HT1080 (cell line): ENCODE measurements at places on chromosomes 7 and 10.

DNA sequence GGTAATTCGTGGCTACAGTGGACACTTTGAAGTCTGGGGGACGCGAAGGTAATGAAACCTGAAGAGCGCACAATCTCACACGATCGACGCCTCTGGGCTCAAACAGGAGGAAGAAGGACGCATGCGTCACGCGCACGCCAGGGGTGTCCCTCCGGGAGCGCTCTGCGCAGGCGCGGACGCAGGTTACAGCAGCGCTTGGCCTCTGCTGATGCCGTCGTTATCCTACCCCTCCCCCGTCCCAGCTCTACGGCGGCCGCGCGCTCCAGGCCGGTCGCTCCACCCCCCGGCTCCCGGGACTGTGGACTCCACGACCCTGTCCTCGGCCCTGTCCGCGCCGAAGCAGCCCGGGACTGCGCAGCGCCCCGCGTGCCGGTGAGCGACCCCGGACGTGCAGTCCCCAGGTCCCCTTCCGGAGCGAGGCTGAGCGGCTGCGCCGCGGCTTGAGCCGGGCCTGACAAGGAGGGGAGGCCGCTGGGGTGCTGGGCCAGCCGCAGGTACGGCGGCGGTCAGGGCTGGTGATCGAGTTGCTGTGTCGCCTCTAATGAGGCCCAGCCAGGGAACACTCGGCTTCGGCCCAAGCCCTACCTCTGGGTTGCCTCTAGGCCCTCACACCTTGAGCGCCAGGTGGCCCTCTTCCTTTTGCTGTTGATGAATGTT is at the start of gene TMEM106B:
Gene TMEM106B, plus strand, starts transcription at position 241 of the 657 bp plus-strand sequence. CDS start 3,517 bp downstream, outside the sequence.
- DNase-seq: peak; percentile 94

GRCh38 chr7:138835087-138835486 is 37.1 kb upstream of the ATP6V0A4 start:
- DNase-seq: no peak

- DNase-seq: no peak
These were observed 24.0 kb downstream of the HOXA1 start for GRCh38 chr7:27071622-27072390.

GRCh38 chr10:123886292-123886691 is 5.3 kb downstream of the CPXM2 start:
- DNase-seq: no peak

- DNase-seq: no peak
These were observed 1.7 kb upstream of the FAM3C start for GRCh38 chr7:121397822-121398221.

DNA sequence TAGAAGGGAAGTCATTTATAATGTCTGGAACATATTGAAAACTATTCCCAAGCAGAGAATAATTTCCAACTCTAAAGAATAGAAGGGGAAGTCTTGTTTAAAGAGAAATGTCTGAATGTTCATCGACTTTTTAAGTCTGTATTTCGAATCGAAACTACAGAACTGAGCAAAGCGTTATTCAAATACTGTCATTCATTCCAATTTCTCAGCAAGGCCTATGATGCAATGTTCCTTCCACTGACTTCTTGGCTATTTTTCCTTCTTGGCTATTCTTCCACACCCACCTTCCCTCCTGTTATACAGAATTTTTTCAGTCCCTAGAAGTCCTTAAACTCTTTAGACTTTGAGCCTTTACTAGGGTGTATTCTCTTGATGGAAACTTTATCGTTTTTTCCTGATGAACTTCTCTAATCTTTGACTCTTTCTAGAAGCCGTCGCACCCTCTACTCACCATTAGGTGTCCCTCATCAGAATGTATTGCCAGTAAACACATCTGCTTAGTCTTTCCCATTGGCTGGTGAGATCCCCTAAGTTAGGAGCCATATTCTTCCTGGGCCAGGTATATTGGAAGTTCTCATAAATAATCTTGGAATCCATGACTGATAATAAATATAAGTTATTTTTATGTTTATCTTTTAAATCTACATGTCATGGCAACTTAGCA is 235.7 kb upstream of the CCDC6 start:
- no peak for DNase-seq

- peak; percentile 45 for DNase-seq
These were observed 499.7 kb upstream of the MKI67 start for GRCh38 chr10:128625926-128626325.

DNA sequence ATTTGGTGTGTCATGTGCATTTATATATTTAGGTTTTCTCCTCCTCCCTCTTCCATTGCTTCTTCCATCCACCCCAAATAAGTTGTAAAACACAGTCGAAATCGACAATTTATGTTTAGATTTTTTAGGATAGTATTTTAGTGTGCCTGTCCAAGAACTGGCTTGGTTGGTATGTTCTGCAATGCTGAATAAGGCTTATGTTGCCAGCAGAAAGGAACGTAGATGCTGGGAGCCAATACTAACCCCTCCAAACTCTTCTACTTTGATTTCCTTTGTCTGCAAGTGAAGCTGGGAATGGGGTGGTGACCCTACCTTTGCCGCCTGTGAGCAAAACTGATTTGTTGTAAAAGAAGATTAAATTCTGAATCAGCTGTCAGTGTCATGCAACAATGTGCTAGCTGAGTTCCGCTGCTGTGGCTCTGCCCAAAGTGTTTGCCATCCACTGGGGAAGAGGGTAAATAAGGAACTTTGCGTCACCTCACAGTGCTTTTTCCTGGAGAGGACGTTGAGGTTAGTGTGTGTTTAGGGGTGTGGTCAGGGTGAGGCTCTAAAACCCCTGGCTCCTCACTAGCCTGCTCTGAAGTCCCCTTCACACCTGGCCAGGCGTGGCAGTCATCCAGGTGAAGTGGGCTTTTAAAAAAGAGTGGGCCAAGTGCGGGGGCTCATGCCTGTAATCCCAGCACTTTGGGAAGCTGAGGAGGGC is 44.4 kb downstream of the TACC2 start:
- no peak for DNase-seq

GRCh38 chr7:85475071-85475470 is 288.2 kb upstream of the SEMA3D start:
- no peak for DNase-seq

DNA sequence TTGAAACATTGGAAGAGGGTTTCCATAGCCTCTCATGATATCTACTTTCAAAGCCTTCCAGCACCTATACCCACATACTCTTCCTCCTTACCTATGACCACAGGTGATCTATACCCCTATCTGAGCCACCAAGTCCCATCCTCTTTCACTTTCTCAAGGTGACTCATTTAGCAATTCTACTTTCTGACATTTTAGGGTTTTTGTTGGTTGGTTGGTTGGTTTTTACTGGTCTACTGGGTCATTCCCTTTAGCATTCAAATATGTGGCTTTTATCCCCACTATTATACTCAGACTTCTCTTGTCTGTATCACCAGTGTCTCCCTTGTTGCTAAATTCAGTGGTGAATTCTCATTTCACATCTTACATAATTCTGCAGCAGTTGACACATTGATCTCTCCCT is 130.4 kb upstream of the STEAP4 start:
- no peak for DNase-seq

- no peak for DNase-seq
These were observed 34.6 kb downstream of the AMZ1 start for GRCh38 chr7:2722591-2722990.

- DNase-seq: no peak
These were observed 5.1 kb upstream of the WNT16 start for GRCh38 chr7:121323515-121324302.

GRCh38 chr7:91306266-91306665 is 42.0 kb downstream of the FZD1 start:
- no peak for DNase-seq

DNA sequence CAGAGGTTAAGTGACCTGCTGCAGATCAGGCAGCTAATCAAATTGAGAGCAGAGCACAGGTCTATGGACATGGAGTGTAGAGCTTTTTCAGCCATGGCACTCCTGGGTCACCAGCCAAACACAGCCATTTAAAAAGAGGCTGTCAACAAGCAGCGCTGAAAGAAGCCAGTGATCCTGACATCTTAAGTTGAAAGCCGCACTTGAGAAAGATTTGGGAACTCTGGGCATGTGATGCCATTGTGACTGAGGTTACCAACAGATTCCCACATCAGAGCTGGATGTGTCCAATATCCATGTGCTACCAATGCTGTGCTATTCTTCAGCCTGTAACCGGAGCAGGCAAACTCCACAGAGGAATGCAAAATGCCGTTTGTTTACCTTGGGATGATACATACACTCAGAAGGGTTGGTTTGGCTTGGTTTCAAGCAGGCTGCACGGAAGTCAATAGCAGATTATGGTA is 56.2 kb upstream of the ABLIM1 start:
- peak; percentile 78 for DNase-seq

- DNase-seq: no peak
These were observed 49.7 kb upstream of the DDC start for GRCh38 chr7:50614721-50615518.

GRCh38 chr10:132149917-132150316 is 36.8 kb upstream of the DPYSL4 start:
- DNase-seq: no peak

DNA sequence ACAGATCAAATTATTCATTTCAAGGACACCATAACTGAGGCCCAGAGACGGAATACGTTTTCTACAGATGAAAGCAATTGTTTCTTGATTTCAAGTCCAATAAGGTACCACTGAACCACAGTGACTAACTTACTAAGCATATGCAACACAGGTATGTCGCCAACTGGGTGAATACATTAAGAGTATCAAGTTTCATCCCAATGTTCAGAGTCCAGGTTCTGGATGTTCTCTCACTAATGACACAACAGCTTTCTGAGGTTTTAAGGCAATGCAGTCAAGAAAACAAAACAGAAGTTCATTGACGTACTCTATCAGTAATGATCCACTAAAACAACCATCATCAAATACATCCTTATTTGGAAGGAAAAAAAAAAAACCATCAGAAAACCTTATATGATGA is 35.8 kb downstream of the NSUN6 start:
- DNase-seq: no peak

- no peak for DNase-seq
These were observed 134.8 kb upstream of the KLF6 start for GRCh38 chr10:3919709-3920308.

GRCh38 chr7:112159351-112159750 is 46.8 kb downstream of the DOCK4 start:
- no peak for DNase-seq

GRCh38 chr7:130278860-130279259 is 12.2 kb downstream of the CPA2 start:
- DNase-seq: peak; percentile 55

DNA sequence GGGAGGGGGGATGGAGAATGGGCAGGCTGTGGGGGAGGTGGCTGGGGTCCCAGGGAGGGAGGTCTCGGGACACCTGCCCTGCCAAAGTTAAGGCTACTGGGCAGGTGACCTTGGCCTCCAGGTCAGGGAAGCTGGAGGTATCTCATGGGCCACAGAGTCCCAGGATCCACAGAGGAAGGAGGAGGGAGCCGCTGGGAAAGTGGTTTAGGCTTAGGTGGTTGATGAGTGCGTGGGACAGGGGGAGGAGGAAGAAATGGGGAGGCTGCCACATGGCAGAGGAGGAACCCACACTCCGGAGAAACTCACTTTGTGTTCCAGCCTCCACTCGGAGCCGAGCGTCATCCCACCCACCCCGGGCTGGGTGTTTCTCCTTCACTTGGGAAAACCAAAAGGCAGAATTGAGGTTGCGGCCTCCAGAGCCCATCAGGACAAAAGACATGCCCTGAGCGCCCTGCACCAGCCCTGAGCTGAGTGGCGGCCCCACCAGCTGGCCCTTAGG is 46.1 kb downstream of the ASB13 start:
- DNase-seq: no peak

DNA sequence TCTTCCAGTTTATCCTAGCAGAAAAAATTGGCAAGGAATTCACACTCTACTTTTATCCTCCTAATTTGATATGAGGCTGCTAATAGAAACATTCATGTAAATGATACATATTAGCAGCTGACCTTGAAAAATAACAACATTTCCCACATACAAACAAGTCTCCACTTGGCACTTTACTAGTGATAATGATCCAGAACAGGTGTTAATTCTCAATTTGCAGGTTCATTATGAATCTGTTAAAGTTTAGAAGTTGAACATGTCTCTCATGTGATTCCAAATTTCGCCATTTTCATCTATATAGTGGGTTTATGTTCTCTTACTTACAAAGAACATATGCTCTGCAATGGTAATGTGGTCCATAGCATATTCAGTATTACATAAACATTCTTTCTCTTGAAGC is 1396.8 kb upstream of the LRRTM3 start:
- no peak for DNase-seq

GRCh38 chr10:115801992-115802391 is 471.0 kb downstream of the GFRA1 start:
- DNase-seq: no peak

DNA sequence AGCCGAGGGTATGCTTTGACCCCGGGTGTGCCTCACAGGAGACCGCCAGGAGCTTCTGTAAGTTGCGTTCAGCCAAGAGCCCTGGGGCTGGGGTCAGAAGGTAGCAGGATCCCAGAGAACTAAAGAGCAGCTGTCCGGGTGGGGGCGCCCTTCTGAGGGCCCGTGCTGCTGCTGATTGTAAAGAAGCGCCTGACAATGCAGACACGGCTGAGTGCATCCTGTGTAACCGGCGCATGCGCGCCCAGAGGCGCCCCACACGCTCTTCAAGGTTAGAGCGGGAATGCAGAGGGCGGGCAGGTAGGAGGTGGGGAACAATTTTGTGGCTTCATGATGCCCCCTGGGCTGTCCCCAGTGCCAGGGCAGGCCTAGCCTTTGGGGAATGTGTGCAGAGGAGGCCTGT is 210.2 kb upstream of the CTBP2 start:
- DNase-seq: peak; percentile 18

GRCh38 chr7:147492606-147493005 is 1098.0 kb upstream of the C7orf33 start:
- peak; percentile 77 for DNase-seq

- DNase-seq: no peak
These were observed 37.7 kb upstream of the FAM3C start for GRCh38 chr7:121433775-121434174.

DNA sequence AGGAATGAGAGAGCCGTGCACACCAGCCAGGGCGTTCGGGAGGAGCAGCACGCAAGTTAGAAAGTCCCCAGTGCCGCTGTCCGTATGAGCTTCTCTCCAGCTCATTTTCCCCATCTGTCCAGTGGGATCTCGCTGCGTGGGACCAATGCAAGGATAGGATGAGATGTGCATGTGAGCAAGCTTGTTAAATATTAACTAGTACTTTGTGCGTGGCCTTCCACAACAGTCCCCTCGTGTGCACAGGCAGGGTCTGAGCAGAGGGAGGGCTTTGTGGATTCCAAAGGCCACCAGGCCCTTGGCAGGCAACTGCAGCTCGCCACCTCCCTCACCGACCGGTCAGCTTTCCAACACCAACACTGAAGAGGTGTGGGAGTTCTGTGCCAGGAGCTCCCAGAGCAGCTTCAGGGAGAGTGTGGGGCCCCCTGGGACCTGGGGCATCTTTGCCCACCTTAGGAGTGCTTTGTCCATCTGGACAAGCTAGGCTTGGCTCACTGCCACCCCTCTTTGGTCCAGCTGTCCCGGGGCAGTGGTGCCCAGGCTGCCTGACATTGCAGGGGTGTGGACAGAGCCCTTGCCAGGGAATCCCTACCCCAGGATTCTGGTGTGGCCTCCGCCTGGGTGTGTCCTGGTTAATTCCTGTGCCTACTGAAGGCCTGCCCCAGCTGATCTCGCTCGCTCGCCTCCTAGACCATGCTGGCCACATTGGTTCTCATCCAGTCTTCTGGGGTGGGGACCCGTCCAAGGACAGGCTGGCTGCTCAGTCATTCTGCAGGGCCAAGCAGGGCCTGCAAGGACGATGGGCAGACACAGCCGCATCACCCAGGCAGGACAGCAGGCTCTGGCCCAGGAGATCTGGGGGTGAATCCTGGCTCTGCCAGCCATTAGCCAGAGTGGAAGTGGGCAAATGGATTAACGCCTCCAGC is 5.3 kb downstream of the FAM20C start:
- no peak for DNase-seq
